GM23338 (cell line): ENCODE measurements at places on chromosomes 3 and 15. TPM values are rescaled to one million over a fixed set of nuclear protein-coding genes. Genes with fewer than 3 reads are reported as not detected.

DNA sequence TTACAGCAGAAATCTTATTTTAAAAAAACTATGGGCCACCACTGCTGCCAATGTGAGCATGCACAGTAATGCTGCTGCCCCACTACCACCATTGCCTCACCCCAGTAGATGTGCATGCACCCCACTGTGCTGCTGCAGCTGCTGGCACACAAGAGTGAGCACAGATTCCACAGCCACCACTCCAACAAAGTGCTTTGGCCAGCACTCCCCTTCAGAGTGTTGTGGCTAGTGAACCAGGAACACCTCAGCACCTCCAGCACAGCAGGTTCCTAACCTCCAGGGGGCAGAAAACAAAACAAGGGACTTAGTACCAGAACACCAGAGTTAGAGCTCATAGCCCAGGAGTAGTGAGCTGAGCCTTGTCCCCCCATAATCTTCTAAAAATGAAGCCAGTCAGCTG is 629.6 kb downstream of the PYDC2 start:
- peak; percentile 61 for DNase-seq

- DNase-seq, result peak; percentile 43
These were observed 56.3 kb downstream of the TP63 start for GRCh38 chr3:189687475-189687874.

GRCh38 chr15:52348056-52348745 is 52.6 kb upstream of the MYO5C start:
- no peak for DNase-seq

Gene IGF1R
- total RNA-seq, result 92.2 and 95.6 TPM in 2 replicates

- no peak for DNase-seq
These were observed 161.8 kb downstream of the EPHB1 start for GRCh38 chr3:134956844-134957243.

Gene TMEM158
- total RNA-seq, result 16.9 and 19.6 TPM in 2 replicates

GRCh38 chr3:32818970-32819511 is 1.2 kb downstream of the TRIM71 start:
- no peak for DNase-seq

DNA sequence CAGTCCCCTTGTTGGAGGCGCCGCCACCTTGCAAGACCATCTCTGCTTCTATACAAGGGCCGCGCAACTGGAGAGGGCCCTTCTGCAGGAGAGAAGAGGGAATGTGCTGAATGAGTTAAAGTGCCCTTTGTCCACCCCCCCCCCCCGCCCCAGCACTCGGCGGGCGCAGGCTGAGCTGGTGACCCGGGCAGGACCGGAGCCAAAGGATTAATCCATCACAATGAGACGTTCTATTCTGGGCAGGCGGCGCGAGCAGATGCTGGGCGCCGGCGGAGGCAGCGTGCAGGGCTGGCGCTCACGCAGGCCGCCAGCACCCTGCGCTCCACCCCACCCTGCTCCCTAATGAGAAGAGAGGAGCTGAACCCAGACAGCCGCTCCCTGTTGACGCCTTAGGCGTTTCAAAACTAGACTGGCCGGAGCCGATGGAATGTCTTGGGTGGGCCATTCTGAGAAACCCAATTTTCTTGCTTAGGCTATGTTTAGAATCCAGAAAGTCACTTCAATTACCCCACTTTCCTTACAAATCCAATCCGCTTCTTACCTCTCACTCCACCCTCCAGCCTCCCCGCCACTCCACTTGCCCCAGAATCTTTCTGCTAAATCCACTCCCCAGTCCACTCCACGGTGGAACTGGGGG is 32.9 kb downstream of the GJD2 start:
- DNase-seq, result peak; percentile 79

DNA sequence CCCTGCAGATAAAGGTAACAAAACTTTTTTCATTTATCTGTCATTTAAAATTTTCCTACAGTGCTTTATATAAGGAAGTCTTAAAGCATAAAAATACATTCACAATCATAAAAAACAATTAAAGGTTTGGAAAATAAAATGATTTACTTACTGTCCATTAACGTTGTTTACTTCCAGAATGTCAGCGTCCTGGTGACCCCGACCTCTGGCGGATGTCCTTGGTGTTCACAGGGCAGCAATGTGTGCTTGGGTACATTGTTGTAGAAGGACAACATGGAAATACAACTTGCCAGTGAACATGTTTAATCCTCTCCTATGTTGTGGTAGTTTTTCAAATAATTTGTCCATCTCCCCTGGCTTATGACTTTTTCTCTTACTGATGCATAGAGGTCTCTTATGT is 168.8 kb upstream of the NDN start:
- no peak for DNase-seq

- no peak for DNase-seq
These were observed 1.0 kb downstream of the DCBLD2 start for GRCh38 chr3:98900265-98901118.

DNA sequence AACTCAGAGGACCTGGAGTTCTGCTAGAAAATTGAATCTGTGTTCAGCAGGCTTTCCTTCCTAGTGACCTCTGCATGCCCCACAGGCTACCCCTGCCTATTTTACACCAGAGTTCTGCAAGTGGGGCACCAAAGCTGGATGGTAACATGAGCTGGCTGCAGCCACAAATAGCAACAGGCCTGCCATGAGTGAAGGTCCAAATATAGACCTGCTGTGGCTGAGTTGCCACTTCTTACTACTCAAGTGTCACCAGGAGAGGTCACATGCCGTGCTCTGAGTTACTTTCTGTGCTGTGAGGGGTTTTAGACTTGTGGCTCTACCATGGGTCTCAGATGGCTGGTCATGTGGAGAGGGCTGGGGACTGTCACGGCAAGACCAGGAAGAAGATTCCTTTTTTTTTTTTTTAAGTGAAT is at the start of gene FSD2:
Gene FSD2, minus strand, starts transcription at position 76 of the 413 bp plus-strand sequence. CDS start 18,679 bp downstream, outside the sequence.
- no peak for DNase-seq

- no peak for DNase-seq
These were observed 74.4 kb downstream of the CDIN1 start for GRCh38 chr15:36653851-36654250.

DNA sequence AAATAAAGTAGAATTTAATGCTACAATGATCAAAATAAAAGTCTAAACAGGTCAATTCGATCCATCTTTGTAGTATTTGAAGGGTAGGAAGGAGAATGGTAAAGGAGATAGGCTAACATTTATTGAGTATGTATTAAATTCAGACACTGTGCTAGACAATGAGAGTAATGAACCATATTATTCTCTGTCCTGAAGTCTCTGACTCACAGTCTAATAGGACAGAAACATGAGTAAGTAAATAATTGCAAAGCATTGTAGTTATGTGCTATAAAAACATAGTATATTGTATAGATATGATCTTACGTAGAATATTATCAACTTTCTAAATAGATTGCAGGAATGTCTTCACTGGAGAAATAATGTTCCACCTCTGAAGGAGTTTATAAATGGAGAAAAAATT is 64.5 kb downstream of the MDFIC2 start:
- DNase-seq, result no peak

- DNase-seq, result no peak
These were observed 96.9 kb downstream of the HMG20A start for GRCh38 chr15:77517579-77517978.

Gene NOX5
- total RNA-seq, result 0.03 TPM in 1 of 2 replicates, not detected in the other

Gene ADAMTS17
- 0.74 and 3.8 TPM in 2 replicates for total RNA-seq

DNA sequence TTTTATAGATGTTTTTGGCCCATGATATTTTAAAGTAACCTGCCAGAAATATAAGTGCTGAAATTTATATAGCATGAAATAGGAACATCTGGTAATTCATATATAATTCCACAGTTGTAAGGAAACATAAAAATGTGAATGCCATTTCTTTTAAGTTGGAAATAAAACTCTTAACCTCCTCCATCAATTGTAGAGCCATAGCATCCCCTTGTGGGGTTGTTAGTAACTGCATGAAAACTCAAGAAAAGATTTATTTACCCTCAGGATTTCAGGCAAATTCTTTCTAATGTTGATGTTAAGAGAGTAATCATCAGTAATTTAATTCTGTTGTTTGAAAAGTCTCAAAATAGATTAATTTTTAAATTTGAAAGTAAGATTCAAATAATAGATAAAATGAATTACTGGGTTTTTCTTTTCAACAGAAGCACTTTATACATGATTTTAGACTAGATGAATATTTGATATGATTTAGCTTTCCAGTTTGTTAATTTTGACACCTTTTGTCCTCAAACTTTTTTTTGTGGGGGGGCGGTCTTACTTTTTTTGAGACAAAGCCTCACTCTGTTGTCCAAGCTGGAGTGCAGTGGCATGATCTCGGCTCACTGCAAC is 74.7 kb downstream of the RASA2 start:
- DNase-seq, result peak; percentile 81

DNA sequence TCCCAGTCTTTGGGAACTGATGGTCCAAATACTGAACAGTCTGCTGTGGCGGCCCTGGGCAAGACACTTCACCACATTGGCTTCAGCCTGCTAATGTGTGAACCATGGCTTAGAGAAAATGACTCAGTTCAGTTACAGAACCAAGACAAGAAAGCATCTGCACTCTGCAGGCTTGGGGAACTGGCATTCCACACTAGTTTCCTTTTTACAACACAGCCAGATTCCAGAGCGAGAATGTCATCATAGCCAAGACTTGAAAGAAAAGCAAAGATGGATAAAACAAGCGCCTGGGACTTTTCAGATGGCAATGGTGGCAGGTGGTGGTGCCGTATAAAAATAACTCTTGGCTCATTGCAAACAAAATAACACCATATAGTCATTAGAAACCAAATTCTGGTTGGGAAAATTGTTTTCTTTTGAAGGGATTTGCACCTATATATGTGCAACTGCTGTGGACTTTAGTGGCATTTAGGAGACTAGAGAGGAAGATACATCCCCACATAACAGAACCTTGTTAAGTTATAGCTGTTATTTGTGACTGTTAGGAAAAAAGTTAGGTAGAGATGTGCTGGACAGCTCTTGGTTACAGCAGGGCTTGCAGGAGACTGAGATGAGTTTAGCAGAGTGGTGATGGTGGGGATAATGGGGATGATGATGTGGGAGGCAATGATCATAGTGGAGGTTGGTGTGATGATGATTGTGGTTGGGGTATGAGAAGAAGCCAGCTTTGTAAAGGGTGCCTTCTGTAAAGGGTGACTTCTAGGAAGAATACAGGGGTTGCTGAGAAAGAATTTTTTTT is 273.6 kb downstream of the THRB start:
- peak; percentile 54 for DNase-seq

DNA sequence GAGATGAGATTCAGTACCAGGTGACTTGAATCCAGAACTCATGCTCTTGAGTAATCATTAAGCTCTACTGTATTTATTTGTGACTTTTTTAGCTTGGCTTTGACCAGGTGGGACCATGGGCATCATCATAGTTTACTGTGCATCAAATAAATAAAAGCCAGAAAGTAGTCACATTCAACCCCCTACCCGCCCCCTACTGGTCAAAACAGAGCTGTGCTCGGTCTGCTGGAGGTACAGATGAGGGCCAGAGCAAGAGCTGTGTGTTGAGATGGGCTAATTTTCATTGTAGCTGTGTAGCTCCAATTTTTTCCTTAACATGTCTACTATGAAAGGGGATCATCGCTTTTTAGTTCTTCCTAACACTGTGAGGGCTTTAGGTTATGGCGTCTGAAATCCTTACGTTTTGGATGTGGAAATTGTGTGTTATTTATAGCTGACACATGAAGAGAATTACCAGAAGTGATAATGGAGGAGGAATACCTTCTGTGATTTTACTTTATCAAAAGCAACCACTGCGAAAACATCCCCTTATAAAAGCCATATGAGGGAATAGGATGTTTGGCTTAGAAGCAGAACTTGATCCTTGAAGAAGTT is 375.1 kb downstream of the PTPRG start:
- DNase-seq, result peak; percentile 78

DNA sequence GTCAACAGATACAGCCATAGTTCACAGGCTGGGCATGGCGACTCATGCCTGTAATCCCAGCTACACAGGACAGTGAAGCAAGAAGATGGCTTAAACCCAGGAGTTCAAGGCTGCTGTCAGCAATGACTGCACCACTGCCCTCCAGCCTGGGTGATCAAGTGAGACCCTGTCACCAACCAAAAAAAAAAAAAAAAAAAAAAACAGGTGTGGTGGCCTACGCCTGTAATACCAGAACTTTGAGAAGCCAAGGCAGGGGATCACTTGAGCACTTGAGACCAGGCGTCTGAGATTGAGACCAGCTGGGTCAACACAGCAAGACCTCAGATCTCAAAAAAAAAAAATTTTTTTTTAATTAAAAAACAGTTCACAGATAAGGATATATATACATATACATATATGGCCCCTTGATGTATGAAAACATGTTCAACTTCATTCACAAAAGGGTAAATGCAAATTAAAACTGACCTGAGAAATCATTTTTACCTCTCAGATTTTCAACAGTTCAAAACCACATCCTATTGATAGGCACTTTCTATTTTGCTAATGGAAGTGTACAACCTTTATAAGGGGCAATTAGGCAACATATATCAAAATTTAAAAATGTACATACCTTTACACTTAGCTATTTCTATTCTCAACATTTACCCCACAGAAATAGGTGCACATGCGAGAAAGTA is 51.1 kb downstream of the OSBPL10 start:
- DNase-seq, result no peak

Gene SIDT1
- 0.10 TPM in 1 of 2 replicates, not detected in the other for total RNA-seq

- no peak for DNase-seq
These were observed 7.9 kb upstream of the TNK2 start for GRCh38 chr3:195916291-195916690.

DNA sequence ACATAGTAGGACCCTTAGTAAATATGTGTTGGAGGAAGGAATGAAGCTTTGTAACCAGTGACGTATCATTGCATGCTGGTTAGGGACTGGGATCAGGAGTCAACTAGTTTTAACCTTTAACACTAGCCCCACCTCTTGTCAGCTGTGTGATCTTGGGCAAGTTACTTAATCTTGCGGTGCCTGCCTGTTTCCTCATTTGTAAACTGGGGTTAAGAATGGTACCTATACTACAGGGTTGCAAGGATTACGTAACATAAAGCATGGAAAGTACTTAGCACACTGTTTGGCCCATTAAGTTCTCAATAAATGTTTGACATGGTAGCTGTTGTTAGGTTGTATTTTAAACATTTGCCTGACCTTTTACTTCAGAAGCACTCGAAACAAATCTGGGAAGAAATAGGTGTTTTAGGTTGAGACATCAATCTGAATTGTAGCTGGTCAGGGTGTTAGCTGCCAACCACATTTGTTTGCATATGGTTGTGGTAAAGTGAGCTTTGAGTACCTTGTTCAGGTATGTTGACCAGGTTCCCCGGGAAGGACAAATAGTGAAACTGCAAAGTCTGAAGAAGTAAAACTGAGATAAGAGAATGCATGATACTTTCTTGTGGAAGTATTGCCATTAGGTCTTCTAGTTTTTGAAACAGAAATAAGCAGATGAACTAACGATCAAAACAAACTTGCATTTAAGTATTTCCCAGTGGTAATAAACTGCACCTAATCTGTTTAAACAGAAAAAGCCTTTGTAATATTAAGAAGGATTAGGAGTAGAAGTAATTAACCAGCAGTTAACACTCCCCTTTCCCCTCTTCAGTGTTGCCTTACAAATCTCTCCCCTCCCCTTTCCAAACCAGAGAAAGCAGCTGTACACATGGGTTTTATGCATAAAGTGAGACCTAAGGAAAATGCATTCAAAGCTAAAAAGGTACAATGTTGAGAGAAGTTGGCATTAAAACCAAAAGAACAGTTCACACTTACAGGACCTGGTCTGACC is 25.8 kb upstream of the SCAANT1 start:
- peak; percentile 21 for DNase-seq

GRCh38 chr3:21794291-21794690 is 43.3 kb upstream of the ZNF385D start:
- DNase-seq, result no peak

- DNase-seq, result no peak
These were observed 124.3 kb downstream of the ZNF280D start for GRCh38 chr15:56608993-56609392.

GRCh38 chr15:92600856-92601255 is 54.7 kb downstream of the FAM174B start:
- DNase-seq, result no peak
